Dermis blood vessel endothelial cell (primary cell): ENCODE measurements at places on chromosomes 3 and 15. TPM values are rescaled to one million over a fixed set of nuclear protein-coding genes. Genes with fewer than 3 reads are reported as not detected.

Gene ATP8B4
- 0.98 and 1.7 TPM in 2 replicates for total RNA-seq

DNA sequence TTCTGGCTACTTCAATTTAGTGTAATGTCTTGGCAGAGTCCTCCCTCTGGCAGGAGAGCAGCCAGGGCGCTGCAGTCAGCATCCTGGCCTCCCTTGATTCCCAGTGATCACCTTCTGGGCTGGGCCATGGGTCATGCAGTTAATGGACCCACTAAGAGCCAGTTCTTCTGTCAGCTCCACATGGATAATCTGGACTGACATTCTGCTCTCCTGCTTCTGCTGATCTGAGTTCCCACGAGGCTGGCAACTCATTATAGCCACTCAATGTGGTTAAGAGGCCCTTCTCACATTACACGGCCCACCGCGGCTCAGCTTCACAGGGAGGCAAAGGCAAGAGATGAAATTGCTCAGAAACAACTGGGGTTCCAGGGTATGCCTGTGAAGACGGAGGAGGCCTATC lies 94.0 kb downstream of the WDR76 start:
- no peak for DNase-seq

- DNase-seq: no peak
These were observed 60.4 kb upstream of the SPPL2A start for GRCh38 chr15:50825946-50826345.

DNA sequence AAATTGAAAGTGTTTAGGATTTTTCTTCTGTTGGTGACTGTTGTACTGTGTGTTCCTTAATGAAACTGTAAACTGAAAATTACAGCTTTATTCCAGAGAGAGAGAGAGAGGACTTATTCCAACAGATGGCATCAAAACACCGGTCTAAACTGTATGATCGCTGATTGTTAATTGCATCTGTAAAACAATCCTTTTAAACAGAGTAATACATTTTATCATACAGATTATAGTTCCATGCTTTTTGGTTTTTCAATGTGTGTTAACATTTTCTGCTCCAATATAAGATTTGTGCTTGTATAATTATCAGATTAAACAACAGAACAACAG lies 289.7 kb upstream of the DNAJC19 start:
- no peak for DNase-seq

GRCh38 chr3:41503998-41504623 lies 304.8 kb downstream of the CTNNB1 start:
- DNase-seq: no peak

- no peak for DNase-seq
These were observed 86.2 kb downstream of the MITF start for GRCh38 chr3:69825446-69825845.

- DNase-seq: peak; percentile 65
These were observed 1.8 kb upstream of the AP2M1 start for GRCh38 chr3:184172681-184173373.

GRCh38 chr15:82625136-82625535 lies 22.0 kb downstream of the CPEB1 start:
- DNase-seq: no peak

GRCh38 chr15:75840659-75841058 lies 2.6 kb upstream of the UBE2Q2 start:
- peak; percentile 81 for DNase-seq

- no peak for DNase-seq
These were observed 387.2 kb downstream of the ROBO1 start for GRCh38 chr3:79380581-79380980.

Gene NR1I2
- total RNA-seq: under 0.01 TPM in 1 of 2 replicates, not detected in the other

DNA sequence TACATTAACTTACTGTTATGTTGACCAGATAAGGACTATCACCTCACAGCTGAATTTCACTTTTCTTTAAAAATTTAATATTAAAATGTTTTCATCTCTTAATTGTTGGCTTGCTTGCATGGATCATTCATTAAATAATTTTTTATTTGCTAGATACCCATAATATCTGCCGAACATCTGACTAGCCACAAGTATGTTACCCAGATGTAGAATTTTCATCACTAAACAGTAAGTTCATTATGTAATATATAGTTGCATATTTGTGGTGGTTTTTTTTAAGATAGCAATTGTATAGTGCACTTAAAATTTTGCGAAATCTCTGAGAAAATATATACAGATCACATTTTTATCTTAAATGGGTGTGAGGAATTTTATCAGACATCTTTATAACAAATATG lies 190.4 kb downstream of the MBNL1 start:
- no peak for DNase-seq

Gene KLHL6
- 5.1 and 8.2 TPM in 2 replicates for total RNA-seq

- DNase-seq: no peak
These were observed 819.7 kb downstream of the FHIT start for GRCh38 chr3:60431599-60431958.

DNA sequence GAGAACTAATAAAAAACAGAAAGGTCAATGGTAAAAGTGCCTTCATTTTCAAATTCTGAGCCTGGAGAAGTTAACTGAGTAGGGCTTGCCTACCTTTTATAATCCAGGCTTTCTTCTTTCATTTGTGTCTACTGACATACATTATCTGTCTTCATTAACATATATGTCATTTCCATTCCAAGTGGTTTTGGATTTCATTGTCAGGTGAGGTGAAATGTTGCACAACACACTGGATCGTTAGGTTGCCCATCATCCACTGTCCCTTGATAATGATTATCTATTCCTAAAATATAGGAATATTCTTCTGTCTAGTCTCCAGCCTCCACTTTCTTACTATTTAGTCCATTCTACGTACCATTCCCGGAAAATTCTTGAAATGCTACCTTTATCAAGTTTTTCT lies 55.0 kb upstream of the CP start:
- no peak for DNase-seq

DNA sequence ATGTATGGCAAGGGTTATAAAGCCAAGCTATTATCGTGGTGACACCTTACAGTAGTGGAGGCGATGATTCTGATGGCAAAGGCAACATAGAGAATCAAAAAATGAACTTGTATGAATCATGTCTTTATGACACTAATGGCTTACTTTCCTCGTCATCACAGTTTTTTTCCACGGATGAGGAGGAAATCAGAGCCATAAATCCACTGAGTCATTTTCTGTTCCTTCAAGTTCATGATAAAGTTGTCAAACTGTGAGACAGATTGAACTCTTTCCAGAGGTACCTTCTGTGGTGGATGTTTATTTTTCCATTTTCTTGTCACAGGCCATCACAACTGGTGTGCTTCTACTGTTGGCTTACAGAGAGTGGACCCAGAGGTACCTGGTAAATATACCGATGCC lies 8.5 kb downstream of the TMEM212 start:
- DNase-seq: peak; percentile 94

Gene PTH1R
- total RNA-seq: 0.19 and 0.85 TPM in 2 replicates
